ENCODE measurements at places on chromosomes 2 and 18.

DNA sequence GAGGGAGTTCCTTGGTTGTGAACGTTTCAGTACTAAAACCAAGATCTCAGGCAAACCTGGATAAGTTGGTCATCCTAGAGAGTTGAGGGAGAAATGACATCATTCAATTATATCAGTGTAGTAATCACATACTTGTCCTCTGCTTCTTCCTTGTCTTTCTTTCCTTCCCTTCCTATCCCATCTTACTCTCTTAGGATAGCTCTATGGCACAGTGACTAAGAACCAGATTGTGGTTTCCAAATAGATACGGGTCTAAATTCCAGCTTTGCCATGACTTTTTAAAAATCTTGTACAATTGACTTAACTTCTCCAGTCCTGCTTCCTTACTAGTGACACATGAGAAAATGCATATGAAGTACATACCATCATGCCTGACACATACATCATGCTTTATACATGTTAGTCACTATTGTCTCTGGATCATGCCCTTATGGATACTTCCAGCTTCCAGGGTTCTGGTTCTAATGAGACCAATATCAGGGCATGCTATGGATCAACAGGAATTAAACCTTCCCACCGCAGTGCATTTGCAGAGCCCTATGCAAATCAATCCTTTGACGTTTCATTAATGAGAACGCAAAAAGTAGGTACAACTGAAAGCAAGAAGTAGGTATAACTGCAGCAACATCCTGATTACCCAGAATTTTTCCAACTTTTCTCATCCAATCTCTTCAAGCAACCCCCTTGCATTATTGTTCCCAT is 168.0 kb upstream of the KLF7 start:
- no peak overlapping the region for H3K27ac ChIP-seq
- no peaks in the 10 kb centered on the region for H3K36me3 ChIP-seq
- H3K4me1 ChIP-seq: no peaks in the 10 kb centered on the region
- H3K27me3 ChIP-seq: no peaks in the 10 kb centered on the region
- H3K4me3 ChIP-seq: no peak overlapping the region
- no peak for DNase-seq

DNA sequence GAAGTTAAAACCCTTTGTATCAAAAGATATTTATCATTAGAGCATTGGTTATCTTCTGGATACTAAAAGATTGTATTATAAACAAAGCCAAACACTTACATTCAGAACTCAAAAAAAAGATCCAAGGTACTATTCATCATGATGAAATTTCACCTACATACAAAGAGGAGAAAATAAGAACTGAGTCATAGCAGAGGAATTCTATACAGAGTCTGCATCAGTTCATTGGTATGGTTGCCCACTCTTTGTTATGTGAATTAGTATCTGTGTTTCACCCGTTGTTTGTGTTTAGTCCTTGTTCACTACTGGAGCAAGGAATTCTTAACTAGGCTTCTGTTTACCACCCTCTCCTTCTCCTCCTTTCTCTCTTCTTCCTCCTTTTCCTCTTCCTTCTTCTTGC is 157.9 kb downstream of the LNPK start:
- no peak overlapping the region for H3K27ac ChIP-seq
- no peak overlapping the region for H3K4me3 ChIP-seq
- H3K36me3 ChIP-seq: no peaks in the 10 kb centered on the region
- H3K27me3 ChIP-seq: no peaks in the 10 kb centered on the region

- no peak overlapping the region for H3K27ac ChIP-seq
- no peak overlapping the region for H3K4me3 ChIP-seq
- H3K36me3 ChIP-seq: no peaks in the 10 kb centered on the region
- H3K4me1 ChIP-seq: no peaks in the 10 kb centered on the region
- no peaks in the 10 kb centered on the region for H3K27me3 ChIP-seq
Observed at GRCh38 chr2:115460008-115460407, 1017.6 kb downstream of the DPP10 start.

DNA sequence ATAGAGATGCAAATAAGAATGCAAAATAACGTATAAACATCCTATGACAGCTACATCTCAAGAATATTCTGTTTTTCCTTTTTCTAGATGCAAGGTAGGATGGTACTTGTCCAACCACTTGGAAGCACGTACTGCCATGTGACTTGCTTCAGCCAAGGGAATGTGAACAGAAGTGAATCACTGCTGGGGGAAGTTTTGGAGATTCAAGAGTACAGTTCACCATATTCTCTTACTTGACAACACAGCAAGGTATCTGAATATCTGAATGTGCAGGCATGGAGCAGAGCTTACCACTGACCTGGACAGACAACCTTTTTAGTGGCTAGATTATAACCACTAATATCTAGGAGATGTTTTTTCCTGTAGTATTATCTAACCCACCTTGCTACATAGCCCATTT is 53.0 kb downstream of the TRIP12 start:
- no peak overlapping the region for H3K27ac ChIP-seq
- no peak for DNase-seq
- H3K27me3 ChIP-seq: no peaks in the 10 kb centered on the region
- H3K4me1 ChIP-seq: no peaks in the 10 kb centered on the region
- H3K36me3 ChIP-seq: peaks cover 20% of the 10 kb centered on the region
- no peak overlapping the region for H3K4me3 ChIP-seq

DNA sequence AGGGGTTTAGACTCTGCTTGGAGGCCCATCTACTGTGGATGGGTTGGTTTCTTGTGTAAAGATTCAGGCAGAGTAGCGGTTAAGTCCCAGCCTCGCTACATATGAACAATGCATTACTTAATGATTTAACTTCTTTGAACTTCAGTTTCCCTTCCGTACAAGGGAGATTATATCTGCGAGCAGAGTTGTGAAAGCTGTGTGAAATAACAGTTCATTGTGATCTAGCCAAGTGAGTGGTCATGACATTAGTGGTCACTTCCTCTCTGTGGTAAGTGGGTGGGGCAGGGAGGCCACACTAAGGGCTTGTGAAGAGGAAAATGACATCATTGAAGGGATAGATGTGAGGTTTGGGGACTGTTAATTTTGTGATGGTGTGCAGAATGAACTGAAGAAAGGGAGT is 14.1 kb upstream of the MEX3C start:
- peak overlapping the region; percentile 93 for H3K27ac ChIP-seq
- H3K4me1 ChIP-seq: peaks cover 20% of the 10 kb centered on the region
- no peaks in the 10 kb centered on the region for H3K27me3 ChIP-seq
- DNase-seq: peak; percentile 65

DNA sequence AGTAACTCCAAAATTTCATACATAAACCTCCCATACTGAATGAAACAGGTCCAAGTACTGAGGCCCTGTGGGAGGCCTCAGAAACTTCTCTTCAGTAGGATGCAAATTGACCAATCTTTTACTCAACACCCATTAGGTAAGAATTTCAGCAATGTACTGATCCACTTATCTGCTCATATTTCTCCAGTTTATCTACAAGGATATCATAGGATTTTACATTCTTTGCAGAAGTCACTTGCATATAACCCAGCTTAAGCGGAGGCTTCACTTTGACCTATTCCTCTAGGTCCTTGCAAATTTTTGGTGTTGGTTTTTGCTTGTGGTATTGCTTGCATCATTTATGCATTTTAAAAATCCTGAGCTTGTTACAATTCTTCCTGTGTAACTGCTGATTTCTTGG is 28.8 kb upstream of the SLC3A1 start:
- H3K27me3 ChIP-seq: no peaks in the 10 kb centered on the region
- H3K27ac ChIP-seq: no peak overlapping the region
- H3K4me1 ChIP-seq: peaks cover 2% of the 10 kb centered on the region
- H3K4me3 ChIP-seq: no peak overlapping the region
- no peak for DNase-seq

DNA sequence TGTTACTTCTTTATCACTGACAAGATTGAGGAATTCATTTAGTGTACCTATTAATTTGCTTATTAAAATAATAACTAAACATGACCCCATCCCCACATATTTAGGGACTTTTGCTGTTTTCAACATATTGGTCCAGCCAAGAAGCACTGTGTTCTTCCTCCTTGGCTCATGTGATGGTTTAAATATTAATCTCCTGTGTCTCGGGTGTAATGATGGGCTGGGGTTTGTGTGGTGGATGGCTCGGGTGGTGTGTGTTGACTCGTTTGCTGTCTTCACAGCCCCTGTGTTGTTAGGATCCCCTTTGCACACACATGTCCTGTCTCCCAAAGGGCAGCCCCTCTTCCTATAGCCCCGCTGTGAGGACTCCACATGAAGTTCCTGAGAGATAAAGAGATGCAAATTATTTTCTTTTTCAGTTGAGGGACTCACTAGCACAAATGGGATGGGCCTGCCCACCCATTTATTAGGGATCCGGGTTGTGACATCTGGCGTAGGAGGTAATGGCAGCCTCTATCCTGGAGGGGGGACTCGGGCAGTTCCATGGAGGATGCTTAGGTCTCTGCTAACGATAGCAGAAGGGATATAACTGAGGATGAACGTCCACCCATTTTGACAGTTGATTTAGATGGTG is 53.4 kb downstream of the FHOD3 start:
- H3K4me1 ChIP-seq: no peaks in the 10 kb centered on the region
- H3K36me3 ChIP-seq: no peaks in the 10 kb centered on the region
- no peak overlapping the region for H3K4me3 ChIP-seq
- no peaks in the 10 kb centered on the region for H3K27me3 ChIP-seq
- H3K27ac ChIP-seq: no peak overlapping the region

All from natural killer cell (primary cell).